Activated T-helper 17 cell treated with anti-CD3 and anti-CD28 coated beads, Interleukin-2, amount 50 U/mL, for 72 hours (primary cell): ENCODE measurements at places on chromosomes 1 and 21. TPM values are rescaled to one million over a fixed set of nuclear protein-coding genes. Genes with fewer than 3 reads are reported as not detected.

- ATAC-seq = no peak
Measured at GRCh38 chr1:113166473-113166872, 93.5 kb downstream of the LRIG2 start.

- no peak for ATAC-seq
Measured at GRCh38 chr1:152115344-152115743, at the start of gene TCHH. TCHH (minus strand) TSS chr1:152115444; CDS start chr1:152114080, 1,364 bp downstream.

- no peak for ATAC-seq
Measured at GRCh38 chr1:4762146-4762545, 107.7 kb downstream of the AJAP1 start.

GRCh38 chr1:176159993-176160392 lies 47.1 kb downstream of the COP1 start:
- ATAC-seq = peak; percentile 49

DNA sequence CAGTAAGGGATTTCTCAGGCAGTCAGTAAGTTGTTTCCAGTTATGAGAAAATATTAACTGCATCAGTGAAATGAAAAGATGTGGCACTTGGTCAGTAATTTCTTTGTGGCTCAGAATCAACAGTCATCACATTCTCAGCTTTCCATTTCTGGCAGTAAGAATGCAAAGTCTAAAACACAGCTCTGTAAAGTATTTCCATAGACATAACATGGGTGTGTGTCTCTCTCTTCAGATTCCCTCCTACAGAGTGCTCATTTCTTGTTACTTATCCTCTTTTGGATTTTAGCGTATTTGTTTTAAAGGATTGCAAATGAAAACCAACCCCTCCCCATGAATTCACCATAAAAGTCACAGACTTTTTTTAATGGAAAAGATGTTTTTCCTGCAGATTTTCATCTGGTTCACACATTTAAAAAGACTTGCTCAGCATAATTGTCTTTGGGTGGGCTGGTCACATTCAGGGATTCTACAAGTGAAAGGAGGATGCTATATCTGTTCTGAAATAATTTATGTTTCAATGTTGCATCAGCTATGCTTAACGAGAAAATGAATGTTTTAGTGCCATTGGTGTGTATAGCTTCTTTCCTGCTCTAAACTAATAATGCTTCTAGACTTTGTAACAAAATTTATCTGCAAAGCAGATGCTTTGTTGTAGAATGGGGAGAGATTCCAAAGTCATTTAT lies 34.6 kb upstream of the CD55 start:
- no peak for ATAC-seq

GRCh38 chr21:27703791-27704190 lies 736.9 kb upstream of the ADAMTS5 start:
- no peak for ATAC-seq

- ATAC-seq = no peak
Measured at GRCh38 chr1:150843474-150843873, 32.9 kb downstream of the ARNT start.

GRCh38 chr21:21955204-21955603 lies 957.0 kb downstream of the NCAM2 start:
- ATAC-seq = no peak

DNA sequence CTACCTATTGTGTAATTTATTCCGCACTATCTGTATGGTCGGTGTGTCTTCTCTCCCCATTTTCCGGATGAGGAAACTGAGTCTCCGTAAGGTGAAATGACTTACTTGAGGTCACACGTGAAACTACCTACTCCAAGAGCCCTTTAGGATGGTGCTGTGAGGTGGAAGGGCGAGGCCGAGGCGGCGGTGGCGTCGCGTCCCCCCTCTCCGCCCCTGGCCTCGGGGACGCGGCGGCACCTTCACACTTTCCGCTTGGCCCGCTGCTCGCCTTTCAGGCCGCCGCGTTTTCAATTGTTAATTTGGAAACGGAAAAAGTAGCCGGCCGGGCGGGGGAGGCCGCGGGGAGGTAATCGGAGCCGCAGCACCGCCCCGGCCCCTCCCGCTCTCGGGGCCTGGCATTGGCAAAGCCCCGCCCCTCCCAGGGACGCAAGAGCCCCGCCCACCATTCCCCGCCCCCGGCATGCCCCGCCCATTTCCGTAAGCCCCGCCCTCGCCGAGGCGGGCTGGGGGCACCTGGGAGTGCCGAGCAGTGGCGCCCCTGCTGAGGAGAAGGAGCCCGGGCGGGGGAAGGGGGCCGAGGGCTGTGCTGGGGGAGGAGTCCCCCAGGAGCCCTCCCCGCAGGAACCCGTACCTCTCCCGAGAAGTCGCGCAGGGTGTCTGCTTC lies 18.6 kb downstream of the KCNQ4 start:
- peak; percentile 93 for ATAC-seq

- no peak for ATAC-seq
Measured at GRCh38 chr1:107460035-107460434, 319.2 kb downstream of the NTNG1 start.

GRCh38 chr1:99636647-99637175 lies 9.2 kb upstream of the PALMD start:
- ATAC-seq = no peak

GRCh38 chr21:35428937-35429336 lies 379.8 kb upstream of the RUNX1 start:
- ATAC-seq = no peak

DNA sequence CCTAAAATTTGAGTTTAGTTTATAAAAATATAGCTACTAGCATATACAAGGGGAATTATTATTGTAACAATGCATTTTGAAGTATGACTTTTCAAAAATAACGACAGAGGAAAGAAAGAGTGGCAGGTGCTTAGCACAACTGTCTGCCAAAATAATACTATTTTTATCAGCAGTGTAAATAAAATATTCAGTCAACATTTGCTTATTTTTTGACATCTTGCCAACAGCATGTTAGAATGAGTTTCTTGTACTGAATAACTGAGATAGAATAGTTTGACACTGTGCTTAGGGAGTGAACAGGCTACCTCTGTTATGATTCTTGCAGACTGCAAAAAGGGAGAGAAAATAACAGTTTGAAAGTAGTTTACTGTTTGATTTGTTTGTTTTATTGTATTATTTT lies 909.8 kb downstream of the BRINP3 start:
- no peak for ATAC-seq

DNA sequence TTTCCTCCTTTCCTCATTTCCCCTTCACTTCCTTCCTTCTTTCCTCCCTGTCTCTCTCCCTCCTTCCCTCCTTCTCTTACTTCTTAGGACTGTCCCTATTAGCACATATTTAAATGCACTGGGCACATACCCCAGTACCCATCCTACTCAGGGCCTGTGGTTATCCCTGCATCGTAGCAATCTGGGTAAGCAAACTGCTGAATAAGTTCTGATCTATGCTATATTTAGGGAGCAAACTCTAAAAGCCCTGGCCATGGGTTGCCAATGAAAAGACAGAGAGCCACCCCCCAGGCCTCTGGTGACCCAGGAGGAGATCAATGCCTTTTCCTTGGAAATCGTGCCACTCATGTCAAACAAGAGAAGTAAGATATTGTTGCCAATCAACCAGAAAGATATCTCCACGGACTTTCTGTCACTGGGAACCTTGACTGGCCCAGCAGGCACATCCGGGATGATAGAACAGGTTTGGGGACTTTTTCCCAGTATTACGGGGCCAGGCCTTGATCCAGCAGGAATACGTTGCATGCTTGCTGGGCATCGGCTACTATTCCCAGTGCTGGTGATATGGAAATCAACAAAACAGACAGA lies 5.4 kb downstream of the FAM3B start:
- ATAC-seq = no peak

DNA sequence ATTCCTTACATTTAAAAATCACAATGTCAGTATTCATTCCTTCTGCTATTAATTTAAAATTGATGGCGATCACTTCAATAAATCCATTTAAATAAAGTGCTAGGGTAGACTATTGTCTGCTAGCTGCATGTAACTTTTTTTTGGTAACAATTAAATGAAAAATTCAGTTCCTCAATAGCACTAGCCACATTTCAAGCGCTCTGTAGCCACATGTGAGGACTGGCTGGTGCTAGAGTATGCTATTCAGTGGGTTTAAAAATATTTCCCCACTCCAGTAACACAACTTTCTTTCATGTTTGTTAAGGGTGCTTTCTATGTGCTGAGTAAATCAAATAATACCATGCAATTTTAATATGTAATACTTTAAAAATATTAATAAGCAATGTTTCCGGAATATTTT lies 108.2 kb downstream of the LTN1 start:
- no peak for ATAC-seq

GRCh38 chr1:202710070-202711045 lies at the start of gene SYT2:
SYT2 (minus strand) TSS chr1:202710454; CDS start chr1:202605772, 104,682 bp downstream.
- no peak for ATAC-seq

GRCh38 chr1:48329486-48329885 lies 107.0 kb downstream of the SLC5A9 start:
- no peak for ATAC-seq

The PLA2G2D gene
- total RNA-seq = not detected

The GBP4 gene
- 36.5 TPM for total RNA-seq

The ZNF697 gene
- not detected for total RNA-seq

The CD53 gene
- 315 TPM for total RNA-seq

The OR2L13 gene
- total RNA-seq = not detected

The RNU1-2 gene
- total RNA-seq = 2,371 TPM

The BNIPL gene
- 1.4 TPM for total RNA-seq

The ZYG11A gene
- 0.26 TPM for total RNA-seq

The TFF2 gene
- total RNA-seq = not detected

The PALMD gene
- not detected for total RNA-seq
